ENCODE measurements at places on chromosomes 6 and 20.
A peak's percentile ranks its signal among the peaks of the same experiment; 100 is the strongest.

- no peak for DNase-seq
These were observed 248.5 kb downstream of the THBS2 start for GRCh38 chr6:169005166-169005565.

GRCh38 chr6:53830366-53830765 lies 35.6 kb downstream of the LRRC1 start:
- DNase-seq = no peak

- DNase-seq = peak; percentile 42
These were observed 11.2 kb upstream of the PSMG4 start for GRCh38 chr6:3247255-3248146.

GRCh38 chr20:54065601-54066038 lies 4.8 kb downstream of the BCAS1 start:
- DNase-seq = no peak

GRCh38 chr20:13042458-13042794 lies 33.7 kb downstream of the SPTLC3 start:
- no peak for DNase-seq

DNA sequence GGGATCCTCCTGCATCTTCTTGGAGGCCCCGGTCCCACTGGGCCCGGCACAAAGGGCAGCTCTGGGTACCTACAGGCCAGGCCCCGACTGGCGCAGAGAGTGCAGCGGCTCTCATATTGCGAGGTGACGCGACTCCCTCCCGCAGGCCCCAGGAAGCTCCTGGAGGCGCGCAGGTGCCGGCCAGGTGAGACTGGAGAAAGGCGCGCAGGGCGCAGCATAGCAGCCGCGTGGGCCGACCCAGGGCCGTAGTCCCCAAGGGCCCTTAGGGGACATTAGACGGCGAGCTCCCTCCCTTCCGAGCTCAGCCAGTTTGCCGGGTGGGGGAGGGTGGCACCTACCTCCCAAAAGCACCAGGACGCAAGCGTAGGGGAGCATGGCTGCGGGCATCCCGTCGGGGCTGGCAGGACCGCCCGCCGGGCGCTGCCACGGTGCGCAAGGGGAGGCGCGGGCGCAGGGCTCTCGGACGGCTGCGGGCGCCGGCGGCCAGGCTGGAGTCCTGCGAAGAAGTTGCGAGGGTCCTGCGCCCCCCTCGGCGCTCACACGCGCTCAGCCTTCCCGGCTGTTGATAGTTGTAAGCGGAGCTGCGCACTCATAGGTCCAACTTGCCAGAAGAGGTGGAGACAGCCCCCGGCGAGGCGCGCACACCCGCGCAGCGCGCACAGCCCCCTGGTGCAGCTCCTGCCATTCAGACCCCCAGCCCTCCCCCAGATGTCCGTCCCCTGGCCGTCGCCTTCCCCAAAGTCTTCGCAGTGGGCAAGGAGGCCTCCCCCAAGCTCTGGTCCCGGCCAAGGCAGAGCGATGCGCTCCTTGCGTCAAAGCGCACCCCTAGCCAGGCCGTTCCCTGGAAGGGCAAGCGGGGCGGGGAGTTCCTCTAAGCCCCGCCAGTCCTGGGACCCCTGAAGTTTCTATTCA lies 622 bp downstream of the APCDD1L start:
- no peak for DNase-seq

DNA sequence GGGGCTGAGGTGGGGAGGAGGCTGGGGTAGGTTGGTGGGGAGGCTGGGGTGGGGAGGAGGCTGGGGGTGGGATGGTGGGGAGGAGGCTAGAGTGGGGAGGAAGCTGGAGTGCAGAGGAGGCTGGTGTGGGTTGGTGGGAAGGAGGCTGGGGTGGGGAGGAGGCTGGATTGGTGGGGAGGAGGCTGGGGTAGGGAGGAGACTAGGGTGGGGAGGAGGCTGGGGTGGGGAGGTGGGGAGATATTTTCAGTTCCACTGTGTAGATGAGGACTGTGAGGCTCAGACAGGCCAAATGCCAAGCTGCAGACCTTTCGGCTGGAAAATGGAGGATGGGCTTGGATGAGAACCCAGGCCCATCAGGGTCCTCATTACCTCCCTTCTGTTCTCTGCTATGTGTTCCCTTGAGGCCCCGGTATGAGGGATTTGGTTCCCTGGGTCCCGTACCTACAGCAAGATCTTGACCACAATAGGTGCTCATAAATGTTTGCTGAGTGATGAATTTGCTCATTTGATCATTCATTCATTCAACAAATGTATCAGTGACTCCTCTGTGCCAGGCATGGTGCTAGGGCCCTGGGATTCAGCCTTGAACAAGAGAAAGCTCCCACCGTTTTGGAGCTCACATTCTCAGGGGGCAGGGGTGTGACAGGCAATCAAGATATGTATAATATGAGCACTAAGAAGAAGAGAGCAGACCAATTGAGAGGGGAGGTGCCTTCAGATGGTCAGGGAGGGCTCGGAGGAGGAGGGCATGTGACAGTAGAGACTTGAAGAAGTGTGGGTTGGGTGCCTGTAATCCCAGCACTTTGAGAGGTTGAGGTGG lies 36.1 kb upstream of the NOL4L start:
- DNase-seq = no peak

- DNase-seq = peak; percentile 47
These were observed 29.7 kb downstream of the CEBPB start for GRCh38 chr20:50220093-50220893.

GRCh38 chr6:142412658-142413057 lies 110.9 kb downstream of the ADGRG6 start:
- no peak for DNase-seq

DNA sequence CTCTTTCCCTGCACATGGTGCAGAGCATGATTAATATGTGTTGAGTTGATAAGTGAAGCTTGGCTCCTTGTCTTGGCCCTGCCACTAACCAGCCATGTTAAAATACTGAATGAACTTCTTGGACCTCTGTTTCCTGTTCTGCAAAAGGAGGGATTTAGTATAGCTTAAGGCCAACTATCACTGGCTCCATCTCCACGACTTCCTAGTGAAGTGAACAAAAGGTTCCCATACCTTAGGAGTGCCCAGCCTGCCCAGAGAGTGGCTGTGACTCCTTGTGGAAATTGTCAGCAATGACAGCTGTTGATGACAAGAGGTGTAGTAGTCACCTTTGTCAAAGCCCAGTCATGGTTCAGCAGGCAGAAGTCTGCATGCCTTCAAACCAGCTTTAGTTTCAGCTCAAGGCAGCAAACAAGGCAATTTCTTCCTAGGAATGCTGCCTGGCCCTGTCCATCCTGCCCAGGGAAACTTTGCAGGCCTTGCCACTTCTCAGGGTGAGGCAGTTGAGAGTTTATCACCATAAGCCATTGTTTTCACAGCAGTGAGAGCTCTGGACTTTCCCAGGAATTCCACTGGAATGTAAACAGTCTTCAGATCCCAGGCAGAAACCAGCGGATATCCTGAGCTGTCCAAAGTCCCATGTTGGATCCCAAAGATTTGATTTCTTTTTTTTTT lies 169.7 kb upstream of the TNFAIP3 start:
- DNase-seq = peak; percentile 55

DNA sequence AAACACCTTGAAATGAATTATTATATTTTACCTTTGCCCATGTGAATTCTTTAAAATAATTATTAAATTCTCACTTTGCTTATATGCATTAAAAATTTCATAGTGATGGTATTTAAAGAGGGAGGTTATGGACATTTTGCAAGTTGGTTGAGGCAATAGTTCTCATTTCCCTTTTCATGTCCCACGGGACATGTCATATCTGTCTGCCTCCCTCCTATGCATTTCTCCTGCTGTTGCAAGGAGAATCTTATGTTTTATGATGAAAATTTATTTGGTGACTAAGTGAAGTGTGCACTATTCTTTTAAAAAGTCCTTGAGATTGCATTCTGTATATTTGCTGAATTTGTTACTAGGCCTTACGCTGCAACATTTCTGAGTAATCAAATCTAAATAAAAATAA lies 67.2 kb downstream of the UTRN start:
- DNase-seq = no peak

GRCh38 chr20:5061213-5061612 lies 58.5 kb downstream of the PCNA start:
- DNase-seq = no peak

GRCh38 chr6:435441-436307 lies 44.1 kb downstream of the IRF4 start:
- DNase-seq = no peak

- DNase-seq = no peak
These were observed 259.9 kb downstream of the PRKN start for GRCh38 chr6:162467679-162468078.

- DNase-seq = no peak
These were observed 284.9 kb upstream of the ECI2 start for GRCh38 chr6:4420160-4420865.

GRCh38 chr6:136728976-136729515 lies 63.2 kb downstream of the MAP3K5 start:
- DNase-seq = no peak

- no peak for DNase-seq
These were observed 80.0 kb downstream of the SAMD5 start for GRCh38 chr6:147588469-147588868.

GRCh38 chr6:5936631-5937030 lies 70.1 kb downstream of the NRN1 start:
- no peak for DNase-seq

DNA sequence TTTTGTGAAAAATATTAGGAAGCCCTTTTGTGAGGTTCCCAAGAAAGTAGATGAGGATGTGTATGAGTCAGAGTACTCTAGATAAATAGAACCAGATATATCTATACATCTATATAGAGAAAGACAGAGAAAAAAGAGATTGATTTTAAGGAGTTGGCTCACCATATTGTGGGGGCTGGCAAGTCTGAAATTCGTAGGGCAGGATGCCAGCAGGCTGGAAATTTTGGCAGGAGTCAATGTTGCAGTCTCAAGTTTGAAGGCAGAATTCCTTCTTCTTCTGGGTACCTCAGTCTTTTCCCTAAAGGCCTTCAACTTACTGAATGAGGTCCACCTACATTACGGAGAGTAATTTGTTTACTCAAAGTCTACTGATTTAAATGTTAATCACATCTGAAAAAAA lies 65.3 kb upstream of the SAMD3 start:
- DNase-seq = no peak

- no peak for DNase-seq
These were observed 13.2 kb downstream of the CCN2 start for GRCh38 chr6:131937703-131938631.

DNA sequence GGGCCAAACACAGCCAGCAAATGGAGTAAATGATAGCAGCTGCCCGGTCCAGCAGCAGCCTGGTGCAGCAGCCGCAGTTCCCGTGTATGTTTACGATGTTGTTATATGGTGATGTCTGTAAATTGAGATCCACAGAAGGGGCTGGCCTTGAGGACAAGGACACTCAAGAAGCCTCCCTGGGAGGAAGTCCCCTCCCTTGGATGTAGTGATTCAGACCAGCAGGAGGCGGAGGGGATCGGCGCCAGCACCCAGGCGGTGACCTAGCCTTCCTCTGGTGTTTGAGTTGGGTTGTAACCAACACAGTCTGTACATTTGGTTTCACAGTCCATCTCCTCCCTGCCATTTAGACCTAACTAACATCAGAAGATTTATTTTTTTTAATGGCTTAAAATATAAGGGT lies 187.8 kb downstream of the SYNDIG1 start:
- DNase-seq = no peak

DNA sequence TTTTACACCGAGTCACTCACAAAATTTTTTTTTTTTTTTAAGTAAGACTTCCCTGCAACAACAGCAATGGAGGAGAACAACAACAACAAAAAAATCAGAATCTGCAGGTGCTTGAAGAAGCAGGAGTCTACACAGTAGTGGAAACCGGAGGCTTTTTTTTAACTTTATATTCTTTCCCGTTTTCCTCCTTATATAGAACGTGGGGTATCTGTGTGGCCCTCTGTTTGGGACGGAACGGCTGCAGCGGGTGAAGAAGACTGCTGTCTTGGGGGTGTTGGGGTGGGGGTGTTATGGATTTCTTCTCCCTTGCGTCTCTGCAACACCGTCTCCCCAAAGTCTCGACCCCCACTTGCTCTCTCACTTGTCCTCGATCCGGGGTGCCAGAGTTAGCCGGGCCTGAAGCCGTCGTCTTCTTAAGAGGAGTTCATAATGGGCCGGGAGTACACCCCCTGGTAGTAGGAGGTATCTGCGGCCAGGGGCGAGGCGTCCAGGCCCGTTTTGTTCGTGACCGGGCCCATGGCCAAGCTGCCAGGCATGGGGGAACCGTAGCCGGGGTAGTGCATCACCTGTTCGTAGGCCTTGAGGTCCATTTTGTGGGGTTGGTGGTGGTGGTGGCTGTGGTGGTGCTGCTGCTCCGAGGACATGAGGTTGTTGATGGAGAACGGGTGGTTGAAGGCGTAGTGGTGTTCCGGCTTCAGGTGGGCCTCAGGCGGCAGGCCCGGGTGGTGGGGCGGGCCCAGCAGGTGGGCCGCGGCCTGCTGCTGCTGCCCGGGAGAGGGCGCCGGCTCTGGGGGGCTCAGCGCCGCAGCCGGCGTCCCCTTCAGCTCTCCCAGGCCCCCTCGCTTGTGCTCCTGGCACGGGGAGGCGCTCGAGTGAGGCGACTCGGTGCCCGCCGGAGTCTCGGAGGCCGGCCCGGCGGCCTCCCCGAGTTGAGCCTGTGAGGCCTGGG lies 2.7 kb downstream of the FOXA2 start:
- no peak for DNase-seq

- no peak for DNase-seq
These were observed 404.1 kb downstream of the FOXA2 start for GRCh38 chr20:22180244-22180643.

DNA sequence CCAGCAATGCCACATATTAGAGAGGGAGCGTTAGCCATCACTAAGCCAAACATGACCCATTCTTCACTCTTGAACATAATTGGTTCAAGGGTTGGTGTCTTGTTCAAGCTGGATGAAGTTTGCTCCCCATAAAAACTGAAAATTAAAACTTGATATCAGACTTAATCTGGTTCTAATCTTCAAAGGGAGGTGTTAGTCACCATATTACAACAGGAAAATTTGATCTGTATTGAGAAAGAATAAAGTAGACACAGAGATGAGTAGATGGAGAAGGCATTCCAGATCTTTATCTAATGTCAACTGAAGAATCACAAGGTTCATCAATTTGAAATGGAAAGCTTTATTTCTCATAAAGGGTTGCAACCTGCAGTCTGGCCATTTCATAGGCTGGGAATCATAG lies 972.8 kb downstream of the HACE1 start:
- DNase-seq = no peak

DNA sequence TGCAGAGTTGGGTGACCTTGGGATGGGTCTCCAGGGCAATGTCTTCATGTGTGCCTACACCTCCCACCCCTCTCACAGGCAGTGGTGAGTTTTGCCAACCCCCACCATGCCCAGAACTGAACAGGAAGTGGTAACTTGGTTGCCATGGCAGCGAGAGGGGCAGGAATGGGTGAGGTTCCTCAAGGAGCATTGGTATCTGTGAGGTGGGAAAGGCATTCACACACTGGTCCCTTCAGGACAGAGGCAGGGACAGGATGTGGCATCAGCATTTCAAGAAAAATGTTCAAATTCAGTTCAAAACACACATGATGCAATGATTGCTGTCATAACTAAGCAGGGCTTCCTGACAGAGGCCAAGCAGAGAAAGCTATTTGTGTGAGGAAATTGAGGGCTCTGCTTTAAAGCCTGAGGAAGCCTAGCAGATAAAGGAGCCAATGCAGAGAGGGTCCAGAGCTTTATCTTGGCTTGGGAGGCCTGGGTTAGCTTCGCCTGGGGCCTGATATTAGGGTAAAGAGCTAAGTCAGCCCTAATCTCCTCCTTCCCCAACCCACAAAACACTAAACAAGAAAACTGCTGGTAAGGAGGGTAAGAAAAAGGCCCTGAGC lies 551 bp downstream of the TREML2 start:
- no peak for DNase-seq

- no peak for DNase-seq
These were observed 16.7 kb downstream of the LEMD2 start for GRCh38 chr6:33772082-33772830.

All from T47D (cell line).